Hair follicular keratinocyte (primary cell): ENCODE measurements at places on chromosomes 1 and 21. TPM values are rescaled to one million over a fixed set of nuclear protein-coding genes. Genes with fewer than 3 reads are reported as not detected.

Gene BCL2L15
- not detected in 2 replicates for total RNA-seq

Gene PADI2
- total RNA-seq: not detected in 2 replicates

Gene TDRD10
- not detected in 2 replicates for total RNA-seq

Gene CENPF
- 24.6 and 37.5 TPM in 2 replicates for total RNA-seq

Gene NBPF3
- total RNA-seq: 13.8 and 15.0 TPM in 2 replicates

Gene LDLRAD2
- total RNA-seq: not detected in 2 replicates

Gene MYOM3
- 0.38 and 0.78 TPM in 2 replicates for total RNA-seq

Gene INKA2
- total RNA-seq: 2.0 and 2.1 TPM in 2 replicates

Gene CFHR5
- not detected in 2 replicates for total RNA-seq

Gene UBE2U
- total RNA-seq: not detected in 2 replicates

Gene ESPN
- 0.84 and 4.3 TPM in 2 replicates for total RNA-seq

Gene TGFBR3
- total RNA-seq: 0.87 TPM in 1 of 2 replicates, not detected in the other

Gene PTAFR
- 16.7 and 28.3 TPM in 2 replicates for total RNA-seq

Gene IGFN1
- total RNA-seq: not detected in 2 replicates

Gene TP73
- 0.55 and 2.1 TPM in 2 replicates for total RNA-seq

Gene PRKCZ
- total RNA-seq: 29.0 and 43.6 TPM in 2 replicates

Gene SPTA1
- not detected in 2 replicates for total RNA-seq

Gene VWA5B1
- not detected in 2 replicates for total RNA-seq

Gene PER3
- total RNA-seq: 4.4 and 5.8 TPM in 2 replicates

Gene USF1
- total RNA-seq: 20.1 and 30.0 TPM in 2 replicates

Gene CD34
- not detected in 2 replicates for total RNA-seq

Gene FCGR1A
- total RNA-seq: not detected in 2 replicates

Gene NTNG1
- total RNA-seq: 0.31 TPM in 1 of 2 replicates, not detected in the other

Gene NKAIN1
- total RNA-seq: not detected in 2 replicates

Gene HSPA13
- 18.9 and 34.8 TPM in 2 replicates for total RNA-seq

Gene SNRPE
- 67.2 and 113 TPM in 2 replicates for total RNA-seq

Gene FMOD
- 0.42 and 2.0 TPM in 2 replicates for total RNA-seq

Gene PRELP
- under 0.01 TPM in 1 of 2 replicates, not detected in the other for total RNA-seq

Gene FAM167B
- not detected in 2 replicates for total RNA-seq

Gene SH2D1B
- total RNA-seq: not detected in 2 replicates

Gene GJB5
- 120 and 157 TPM in 2 replicates for total RNA-seq

Gene EPHA2
- total RNA-seq: 110 and 129 TPM in 2 replicates

Gene FAM163A
- total RNA-seq: not detected in 2 replicates

Gene MTHFR
- 13.3 and 19.4 TPM in 2 replicates for total RNA-seq

Gene LYSMD1
- 6.0 and 6.5 TPM in 2 replicates for total RNA-seq

Gene CRYAA
- not detected in 2 replicates for total RNA-seq
